ENCODE measurements at places on chromosomes 3 and 15. TPM values are rescaled to one million over a fixed set of nuclear protein-coding genes. Genes with fewer than 3 reads are reported as not detected.
A peak's percentile ranks its signal among the peaks of the same experiment; 100 is the strongest.

The QARS1 gene
- total RNA-seq: 241 TPM

- no peak for DNase-seq
Observed at GRCh38 chr3:16632395-16632794, 27.2 kb upstream of the DAZL start.

The GATM gene
- total RNA-seq: 22.0 TPM

GRCh38 chr15:61047783-61048182 is 181.3 kb downstream of the RORA start:
- no peak for DNase-seq

GRCh38 chr15:60086681-60087429 is 82.7 kb downstream of the FOXB1 start:
- no peak for DNase-seq

DNA sequence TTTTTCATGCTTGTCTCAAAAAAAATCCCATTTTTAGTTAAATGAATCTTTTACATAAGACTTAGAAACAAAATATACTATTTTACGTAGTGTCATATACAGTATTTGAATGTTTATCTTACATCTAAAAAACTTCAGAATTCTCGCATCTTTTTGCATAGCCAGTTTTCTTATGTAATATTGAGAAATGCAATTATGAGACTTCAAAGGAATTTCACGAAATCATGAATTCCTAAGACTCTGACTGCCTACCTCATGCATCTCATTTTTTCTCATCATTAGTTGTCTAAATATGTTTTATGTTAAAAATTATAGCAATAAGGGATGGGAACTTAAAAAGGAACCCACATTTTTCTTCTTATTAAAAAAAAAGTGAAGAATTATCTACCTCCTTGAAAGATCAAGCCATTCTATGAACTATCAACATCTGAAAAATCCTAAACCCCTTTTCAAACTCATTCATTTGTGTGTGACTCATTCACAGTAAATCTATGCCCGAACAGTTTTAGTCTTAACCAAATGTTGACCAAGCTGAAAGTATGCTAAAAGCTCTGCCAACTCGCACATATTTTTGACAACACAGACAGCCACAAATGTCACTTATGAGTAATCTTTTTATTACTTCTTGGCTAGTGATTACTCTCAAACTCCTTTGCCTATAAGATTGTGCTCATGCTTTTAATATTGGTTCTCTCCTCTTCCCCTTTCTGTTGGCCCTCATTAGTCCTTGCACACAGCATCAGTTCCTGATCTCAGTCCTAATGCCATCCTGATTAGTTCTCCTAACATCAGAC is 115.9 kb downstream of the DCLK3 start:
- peak; percentile 61 for DNase-seq

- peak; percentile 41 for DNase-seq
Observed at GRCh38 chr3:105647047-105647446, 221.8 kb downstream of the CBLB start.

- DNase-seq: no peak
Observed at GRCh38 chr3:55682461-55682860, 195.4 kb upstream of the WNT5A start.

The IGSF10 gene
- not detected for total RNA-seq
